ENCODE measurements at places on chromosomes 2 and 18.

- no peak for DNase-seq
Measured at GRCh38 chr2:183927406-183928325, 670.7 kb upstream of the ZNF804A start.

DNA sequence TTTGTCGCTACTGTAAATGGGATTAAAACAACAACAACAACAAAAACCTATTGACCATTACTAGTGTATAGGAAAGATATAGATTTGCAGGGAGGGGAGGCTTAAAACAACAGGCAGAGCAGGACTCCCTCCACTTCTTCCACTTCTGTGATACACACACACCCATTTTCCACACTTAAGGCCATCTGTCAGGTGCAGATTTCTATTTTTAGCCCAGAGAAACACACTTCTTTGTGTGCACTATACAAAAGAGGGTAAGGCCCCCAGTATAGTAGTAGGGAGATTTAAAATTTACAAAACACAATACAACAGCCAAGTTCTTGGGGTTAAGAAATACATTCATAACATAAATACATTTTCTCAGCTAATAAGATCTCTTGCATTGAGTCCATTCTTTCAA, 22.4 kb downstream of the PTPN2 start:
- DNase-seq, result no peak

DNA sequence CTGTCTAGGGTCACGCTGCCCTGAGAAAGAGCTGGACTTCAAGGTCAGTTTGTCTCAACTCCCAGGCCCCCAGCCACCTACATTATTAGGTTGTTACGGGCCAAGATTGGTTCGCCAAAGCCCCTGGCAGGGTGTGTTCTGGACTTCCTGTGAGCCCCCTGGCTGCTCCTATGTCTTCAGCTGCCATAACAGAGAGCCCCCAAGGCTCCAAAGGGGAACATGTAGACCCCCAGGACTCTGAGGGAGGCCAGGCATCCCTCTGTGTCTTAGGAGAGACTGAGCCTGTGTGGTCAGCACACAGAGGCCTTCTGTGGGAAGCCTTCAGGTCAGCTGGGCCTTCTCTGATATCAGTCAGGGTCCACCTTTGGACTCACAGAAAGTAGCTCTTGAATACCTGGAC, 58.3 kb downstream of the INHBB start:
- DNase-seq, result no peak

- no peak for DNase-seq
Measured at GRCh38 chr2:23691565-23691964, 235.4 kb downstream of the ATAD2B start.

DNA sequence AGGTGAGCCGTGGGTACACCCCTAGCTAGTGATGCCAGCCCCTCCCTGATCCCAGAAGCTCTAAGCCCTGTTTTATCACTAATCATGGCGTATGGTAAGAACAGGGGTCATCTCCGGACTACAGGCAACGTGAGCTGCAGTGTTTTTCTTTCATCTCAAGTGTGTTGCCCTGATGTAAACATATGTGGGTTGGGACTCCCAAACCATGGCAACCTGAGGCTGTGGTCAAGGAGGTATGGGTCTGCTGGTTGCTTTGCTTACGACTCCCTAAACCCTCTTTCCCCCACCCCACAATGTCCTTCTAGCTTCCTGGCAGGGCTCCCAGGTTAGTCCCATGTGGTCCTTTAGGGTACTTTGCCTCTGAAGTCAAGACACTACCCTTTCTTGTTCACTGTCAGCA, 53.6 kb upstream of the AFF3 start:
- no peak for DNase-seq

- DNase-seq, result no peak
Measured at GRCh38 chr18:46917803-46918600, 600 bp downstream of the KATNAL2 start.

GRCh38 chr2:223822818-223823217, 14.6 kb downstream of the AP1S3 start:
- no peak for DNase-seq

DNA sequence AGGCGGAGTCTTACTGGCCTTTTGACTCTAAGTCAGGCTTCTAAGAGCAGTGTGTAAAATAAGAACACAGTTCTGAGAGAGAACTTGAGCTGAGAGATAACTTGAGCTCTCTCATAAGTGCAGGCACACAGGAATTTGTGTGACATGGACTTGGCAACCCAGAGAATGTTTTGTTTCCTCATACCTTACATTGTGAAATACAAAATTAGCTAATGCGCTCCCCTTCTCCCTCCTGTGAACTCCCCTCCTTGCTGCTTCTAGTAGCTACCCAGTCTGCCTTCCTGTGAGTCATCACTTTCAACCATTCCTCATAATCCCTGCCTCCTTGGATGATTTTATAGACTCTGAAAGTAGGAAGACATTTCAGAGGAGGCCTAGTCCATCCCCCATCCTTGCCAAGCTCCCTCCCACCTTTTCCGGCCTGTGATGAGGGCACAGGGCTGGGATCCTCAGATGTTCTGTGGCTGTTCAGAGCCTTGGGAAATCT, 22.6 kb downstream of the FER1L5 start:
- no peak for DNase-seq

GRCh38 chr2:177010146-177010545, 202.4 kb upstream of the HNRNPA3 start:
- DNase-seq, result no peak

- DNase-seq, result no peak
Measured at GRCh38 chr2:97739893-97740245, 26.5 kb downstream of the ZAP70 start.

DNA sequence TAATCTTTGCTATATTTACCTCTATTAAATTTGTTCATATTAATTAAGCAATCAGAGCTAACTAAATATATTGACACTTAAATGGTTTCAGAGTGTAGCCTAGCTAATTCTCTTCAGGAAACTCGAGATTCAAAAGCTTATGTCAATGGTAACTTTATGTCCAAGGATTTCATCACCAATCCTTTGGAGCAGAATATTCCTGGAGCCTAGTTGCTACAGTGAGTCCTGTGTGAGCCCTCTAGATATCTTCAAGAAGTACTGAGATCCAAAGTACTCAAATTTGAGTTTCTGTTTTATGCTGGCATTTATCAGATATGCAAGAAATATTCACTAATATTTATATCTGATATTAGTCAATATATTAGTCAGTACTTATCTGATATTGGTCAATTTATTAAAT, 31.3 kb downstream of the DTNA start:
- no peak for DNase-seq

DNA sequence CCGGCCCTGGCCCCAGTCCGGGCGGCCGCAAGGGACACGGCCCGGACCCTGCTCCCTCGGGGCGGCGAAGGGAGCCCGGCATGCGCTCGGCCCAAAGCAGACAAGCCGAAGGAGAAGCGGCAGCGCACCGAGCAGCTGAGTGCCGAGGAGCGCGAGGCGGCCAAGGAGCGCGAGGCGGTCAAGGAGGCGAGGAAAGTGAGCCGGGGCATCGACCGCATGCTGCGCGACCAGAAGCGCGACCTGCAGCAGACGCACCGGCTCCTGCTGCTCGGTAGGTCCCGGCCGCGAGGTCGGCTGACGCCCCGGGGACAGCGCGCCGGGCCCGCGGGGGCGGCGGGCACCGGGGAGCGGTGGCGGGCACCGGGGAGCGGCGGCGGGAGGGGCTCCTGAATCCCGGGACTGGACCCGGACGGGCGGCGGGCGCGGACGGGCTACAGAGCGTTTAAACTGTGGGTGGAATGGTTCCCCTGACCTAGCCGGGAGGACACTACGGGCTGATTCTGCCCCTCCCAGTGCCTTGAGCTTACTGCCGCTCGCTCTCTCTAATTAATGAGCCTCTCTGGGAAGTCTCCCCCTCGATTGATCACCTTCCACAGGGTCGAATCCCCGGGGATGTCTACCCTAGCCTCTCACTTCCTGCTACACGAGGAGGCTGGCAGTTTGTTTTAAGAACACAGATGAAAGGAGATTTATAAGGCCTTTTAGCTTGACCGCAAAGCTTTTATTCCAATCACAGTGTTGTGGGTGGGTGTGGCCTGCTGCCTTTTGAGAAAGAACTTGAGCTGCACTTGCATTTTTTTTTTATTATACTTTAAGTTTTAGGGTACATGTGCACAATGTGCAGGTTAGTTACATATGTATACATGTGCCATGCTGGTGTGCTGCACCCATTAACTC, 853 bp downstream of the GNAL start:
- no peak for DNase-seq

DNA sequence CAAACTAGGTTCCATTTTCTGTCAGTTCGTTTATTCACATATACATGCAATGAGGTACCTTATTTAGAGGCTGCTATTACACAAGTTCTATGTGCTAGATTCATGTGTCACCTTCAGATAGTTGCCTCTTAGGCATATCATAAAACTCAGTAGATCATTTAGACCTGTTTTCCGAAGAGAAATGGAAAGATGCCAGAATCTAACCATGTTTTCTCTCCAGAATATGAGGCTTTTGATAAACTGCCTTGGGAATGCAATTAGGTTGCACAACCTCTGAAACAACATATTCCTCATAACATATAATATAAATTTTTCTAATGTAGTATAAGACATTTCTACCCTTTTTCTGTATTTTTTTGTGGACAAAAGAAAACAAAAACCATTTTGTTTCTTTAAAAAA, 108.1 kb downstream of the PRPF40A start:
- DNase-seq, result no peak

GRCh38 chr2:68770271-68771111, 35.9 kb downstream of the ARHGAP25 start:
- DNase-seq, result no peak

- no peak for DNase-seq
Measured at GRCh38 chr2:240555541-240556250, 2.1 kb downstream of the ANKMY1 start.

- no peak for DNase-seq
Measured at GRCh38 chr18:45222180-45222579, 393.1 kb upstream of the SLC14A2 start.

- no peak for DNase-seq
Measured at GRCh38 chr2:129400826-129401225, 578.6 kb upstream of the RAB6C start.

DNA sequence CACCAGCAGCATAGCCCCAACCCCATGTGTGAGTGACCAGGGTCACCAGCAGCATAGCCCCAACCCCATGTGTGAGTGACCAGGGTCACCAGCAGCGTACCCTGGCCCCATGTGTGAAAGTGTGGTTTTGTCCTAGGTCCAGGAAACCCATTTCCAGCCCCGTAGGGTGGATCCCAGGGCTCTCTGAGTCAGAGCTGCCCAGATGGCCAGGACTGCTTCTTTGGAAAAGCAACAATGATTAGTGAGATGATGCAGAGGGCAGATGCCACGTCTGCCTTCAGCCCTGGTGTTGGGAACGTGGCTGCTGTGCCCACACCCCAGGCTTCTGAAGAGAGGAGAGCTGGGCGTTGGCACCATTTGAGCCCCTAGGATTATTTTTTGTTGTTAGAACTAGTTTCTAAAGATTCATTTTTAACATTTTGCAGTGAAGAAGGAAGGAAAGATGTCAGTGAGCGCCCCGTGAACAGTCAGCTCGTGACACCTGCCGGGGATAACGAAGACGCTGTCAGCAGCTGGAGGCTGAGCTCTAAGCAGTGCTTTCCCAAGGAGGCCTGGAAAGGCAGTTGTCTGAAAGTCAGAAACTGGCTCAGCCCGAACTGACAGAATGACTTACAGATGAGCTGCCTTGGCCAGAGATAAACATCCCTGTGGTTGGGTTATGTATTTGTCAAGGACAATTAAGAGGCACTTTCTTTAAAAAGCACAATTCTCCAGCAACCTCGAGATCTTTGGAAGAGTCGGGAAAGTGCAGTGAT, 32.1 kb upstream of the KCNG2 start:
- no peak for DNase-seq

- DNase-seq, result no peak
Measured at GRCh38 chr2:101367508-101367907, 19.8 kb downstream of the CREG2 start.

DNA sequence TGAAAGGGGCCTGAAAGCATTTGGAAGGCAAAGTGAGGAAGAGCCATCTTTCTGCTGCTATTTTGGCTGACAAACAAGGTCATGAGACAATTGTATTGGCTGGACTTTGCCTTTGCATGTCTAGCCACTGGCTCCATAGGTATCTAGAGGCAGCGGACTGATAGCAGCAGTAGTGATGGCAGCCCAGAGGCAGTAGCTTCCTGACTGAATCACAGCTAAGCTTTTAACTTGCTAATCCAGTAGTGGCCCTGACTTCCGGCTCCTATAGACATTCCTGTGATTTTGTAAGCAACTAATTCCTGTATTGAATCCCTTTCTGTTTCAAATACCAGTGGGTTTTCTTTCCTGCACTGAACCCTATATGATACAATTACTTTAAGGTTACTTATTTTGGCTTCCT, 69.8 kb upstream of the PDE1A start:
- no peak for DNase-seq

- DNase-seq, result no peak
Measured at GRCh38 chr2:86809481-86810121, 18.9 kb upstream of the CD8A start.

DNA sequence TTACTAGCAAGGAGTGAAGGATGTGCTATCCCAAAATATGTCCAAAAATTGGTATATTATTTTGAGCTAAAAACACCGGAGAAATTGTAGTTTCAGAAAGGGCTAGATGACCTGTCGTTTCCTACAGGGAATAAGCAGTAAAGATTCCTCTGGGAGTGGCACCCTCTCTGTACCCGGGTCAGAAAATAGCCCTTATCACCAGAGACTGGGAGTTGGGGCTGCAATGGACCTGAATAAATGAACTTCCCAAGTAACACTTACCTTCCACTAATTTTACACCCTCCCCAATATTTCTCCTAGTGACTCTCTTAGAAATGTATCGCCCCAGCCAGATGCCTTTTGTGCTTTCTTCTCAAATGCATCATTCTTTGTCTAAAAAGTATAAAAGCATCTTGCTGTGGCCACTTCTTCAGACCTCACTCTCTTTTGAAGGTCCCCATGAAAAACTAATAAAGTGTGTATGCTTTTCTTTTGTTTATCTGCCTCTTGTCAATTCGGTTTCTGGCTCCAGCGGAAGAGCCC, 734 bp upstream of the RMC1 start:
- no peak for DNase-seq

- DNase-seq, result no peak
Measured at GRCh38 chr2:207805566-207806226, 36.0 kb upstream of the FZD5 start.

DNA sequence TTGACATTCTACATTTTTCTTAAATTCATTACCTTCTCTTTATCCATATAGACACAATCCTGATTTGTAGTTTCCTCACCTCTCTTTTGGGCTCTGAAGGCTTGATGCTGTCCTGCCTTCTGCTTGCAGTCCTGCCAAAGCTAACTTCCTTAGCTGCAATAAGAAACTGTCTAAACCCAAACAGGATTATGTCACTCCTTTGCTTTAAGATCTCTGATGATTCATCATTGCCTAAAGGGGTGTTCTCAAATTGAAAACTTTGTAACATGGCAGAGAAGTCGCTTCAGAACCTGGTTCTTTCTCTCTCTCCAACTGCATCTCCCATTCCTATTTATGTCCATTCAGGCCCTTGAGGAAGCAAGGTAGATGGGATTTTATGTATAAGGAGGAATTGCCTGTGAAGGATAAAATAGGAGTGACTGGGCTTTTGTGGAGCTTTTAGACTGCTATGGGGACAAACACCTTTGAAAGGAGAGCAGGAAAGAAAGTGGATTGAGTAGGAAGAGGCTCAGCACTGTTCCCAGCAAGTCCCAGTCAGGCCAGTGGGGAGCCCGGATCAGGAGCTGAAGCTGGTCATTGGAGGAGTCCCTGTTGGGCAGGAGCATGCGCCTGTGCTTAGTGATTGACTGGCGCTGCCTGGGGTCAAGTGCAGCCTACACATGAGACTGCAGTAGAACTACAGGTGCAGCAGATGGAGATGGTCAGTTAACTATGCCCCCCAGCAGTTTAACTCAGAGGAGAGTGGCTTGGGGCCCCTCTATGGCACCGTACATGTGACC, 390.6 kb downstream of the CTNNA2 start:
- no peak for DNase-seq

All from activated CD8-positive, alpha-beta memory T cell treated with anti-CD3 and anti-CD28 coated beads for 4 hours (primary cell).